Smooth muscle cell of the pulmonary artery (primary cell): ENCODE measurements at places on chromosomes 11 and 22. TPM values are rescaled to one million over a fixed set of nuclear protein-coding genes. Genes with fewer than 3 reads are reported as not detected.

KCNJ1 gene
- total RNA-seq = not detected in 2 replicates

TUB gene
- total RNA-seq = 8.2 and 16.4 TPM in 2 replicates

FGF4 gene
- total RNA-seq = not detected in 2 replicates

KRTAP5-2 gene
- not detected in 2 replicates for total RNA-seq

FXYD2 gene
- not detected in 2 replicates for total RNA-seq

PKNOX2 gene
- total RNA-seq = 6.2 and 10.4 TPM in 2 replicates

AQP11 gene
- total RNA-seq = 1.6 and 3.0 TPM in 2 replicates

SLC22A12 gene
- not detected in 2 replicates for total RNA-seq

TEX54 gene
- total RNA-seq = not detected in 2 replicates

KCNE3 gene
- total RNA-seq = 2.6 and 3.5 TPM in 2 replicates

PANX3 gene
- not detected in 2 replicates for total RNA-seq

COA4 gene
- 39.2 and 49.4 TPM in 2 replicates for total RNA-seq

MYO18B gene
- total RNA-seq = 4.1 and 17.6 TPM in 2 replicates

PHLDA2 gene
- 5.8 and 9.1 TPM in 2 replicates for total RNA-seq

TRPM5 gene
- total RNA-seq = not detected in 2 replicates

APOL3 gene
- 10.6 and 27.1 TPM in 2 replicates for total RNA-seq

UCP3 gene
- 0.65 and 0.73 TPM in 2 replicates for total RNA-seq

SLC6A5 gene
- total RNA-seq = not detected in 2 replicates

BID gene
- 12.4 and 22.3 TPM in 2 replicates for total RNA-seq

RTN4R gene
- total RNA-seq = 0.52 and 0.76 TPM in 2 replicates

OR8G1 gene
- total RNA-seq = not detected in 2 replicates

OR52E5 gene
- not detected in 2 replicates for total RNA-seq

ZNF214 gene
- 2.6 and 2.7 TPM in 2 replicates for total RNA-seq

GAL3ST3 gene
- total RNA-seq = 0.13 and 0.59 TPM in 2 replicates

PAK1 gene
- 21.4 and 24.5 TPM in 2 replicates for total RNA-seq

OR52I2 gene
- not detected in 2 replicates for total RNA-seq

MMP3 gene
- total RNA-seq = 0.40 TPM in 1 of 2 replicates, not detected in the other

NRIP3 gene
- 6.8 and 12.7 TPM in 2 replicates for total RNA-seq

TPBGL gene
- total RNA-seq = under 0.01 TPM in 1 of 2 replicates, not detected in the other

DUSP8 gene
- 0.78 and 1.2 TPM in 2 replicates for total RNA-seq
